ENCODE measurements at places on chromosomes 16 and 17.

DNA sequence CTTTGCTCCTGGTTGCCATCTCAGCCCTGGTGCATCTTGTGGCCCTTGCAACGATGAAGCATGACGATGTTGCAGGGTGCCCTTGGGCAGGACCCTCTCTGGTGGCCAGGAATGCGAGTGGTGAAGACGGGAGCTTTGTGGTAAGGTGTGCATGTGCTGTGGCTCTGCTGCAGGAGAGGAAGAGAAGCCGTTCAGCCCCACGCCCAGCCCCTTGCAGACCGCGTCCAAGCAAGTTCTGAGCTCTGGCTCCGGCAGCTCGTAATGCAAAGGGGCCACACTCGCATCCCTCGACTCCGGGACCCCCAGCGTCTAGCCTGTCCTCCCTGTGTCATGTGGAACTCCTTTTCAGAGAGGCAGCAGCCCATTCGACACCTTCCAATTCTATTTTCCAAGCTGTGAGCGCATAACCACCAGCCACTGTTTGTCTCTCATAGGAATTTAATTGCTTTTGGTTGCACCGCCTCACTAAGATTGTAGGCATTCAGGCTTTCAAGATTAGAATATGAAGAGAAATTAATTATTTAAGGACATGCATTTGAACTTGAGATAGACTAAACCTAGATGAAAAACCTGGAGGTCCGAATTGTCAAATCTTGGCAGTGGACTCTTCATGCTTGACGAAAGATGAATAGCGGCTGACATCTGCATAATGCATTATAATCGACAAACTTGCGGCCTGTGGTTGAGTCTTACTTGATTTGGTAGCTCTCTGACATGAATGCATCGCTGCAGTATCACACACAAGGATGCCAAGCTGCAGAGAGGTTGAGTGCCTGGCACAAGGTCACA lies 21.1 kb upstream of the KCNG4 start:
- no peak for DNase-seq

- no peak for DNase-seq
These were observed 354.0 kb downstream of the FOXL1 start for GRCh38 chr16:86932130-86932982.

- DNase-seq, result no peak
These were observed 7.5 kb upstream of the SLC35B1 start for GRCh38 chr17:49715216-49715615.

DNA sequence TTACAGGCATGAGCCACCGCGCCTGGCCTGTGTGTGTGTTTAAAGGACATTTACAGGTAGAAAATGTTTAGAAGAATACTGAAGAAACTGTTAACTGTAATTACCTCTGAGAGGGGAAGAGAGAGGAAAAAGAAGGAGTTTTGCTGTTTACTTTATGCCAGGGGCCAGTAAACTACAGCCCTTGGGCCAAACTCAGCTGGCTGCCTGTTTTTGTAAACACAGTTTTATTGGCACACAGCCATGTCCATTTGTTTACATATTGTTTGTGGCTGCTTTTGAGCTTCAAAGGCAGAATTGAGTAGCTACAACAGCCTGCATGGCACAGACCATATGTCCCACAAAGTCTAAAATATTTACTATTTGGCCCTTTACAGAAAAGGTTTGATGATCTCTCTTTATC lies 76.4 kb downstream of the GPR139 start:
- no peak for DNase-seq

- no peak for DNase-seq
These were observed 121.3 kb downstream of the TRIM37 start for GRCh38 chr17:58985367-58985766.

GRCh38 chr16:63323722-63324705 lies 1287.8 kb upstream of the CDH8 start:
- no peak for DNase-seq

DNA sequence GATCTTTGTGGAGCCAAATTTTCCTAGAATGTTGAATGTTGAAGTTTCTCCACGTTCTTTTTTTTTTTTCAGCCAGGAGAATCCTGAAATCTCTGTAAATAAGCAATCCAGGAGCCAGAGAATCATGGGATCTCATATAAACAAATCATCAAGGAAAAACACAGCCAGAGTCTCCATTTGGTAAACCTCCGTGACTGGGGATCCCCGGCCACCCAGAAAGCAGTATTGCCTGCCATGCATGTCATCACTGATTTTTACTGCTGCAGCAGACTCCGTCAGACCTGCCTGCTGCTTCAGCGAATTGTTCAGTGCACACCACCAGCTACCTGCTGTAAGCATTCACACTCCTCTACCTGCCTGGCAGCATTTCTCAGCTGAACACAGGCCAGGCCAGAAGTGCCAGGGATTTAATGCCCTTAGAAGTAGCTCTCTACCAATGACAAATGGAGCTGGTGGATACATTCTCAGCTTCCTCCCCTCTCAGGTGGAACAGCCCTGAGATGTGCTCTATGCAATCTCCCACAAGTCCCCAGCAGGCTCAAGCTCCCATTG lies 158.6 kb downstream of the CYLD start:
- no peak for DNase-seq

GRCh38 chr16:57734308-57734924 lies 1.2 kb upstream of the KATNB1 start:
- DNase-seq, result no peak

GRCh38 chr17:68346448-68346847 lies 55.2 kb downstream of the ARSG start:
- no peak for DNase-seq

DNA sequence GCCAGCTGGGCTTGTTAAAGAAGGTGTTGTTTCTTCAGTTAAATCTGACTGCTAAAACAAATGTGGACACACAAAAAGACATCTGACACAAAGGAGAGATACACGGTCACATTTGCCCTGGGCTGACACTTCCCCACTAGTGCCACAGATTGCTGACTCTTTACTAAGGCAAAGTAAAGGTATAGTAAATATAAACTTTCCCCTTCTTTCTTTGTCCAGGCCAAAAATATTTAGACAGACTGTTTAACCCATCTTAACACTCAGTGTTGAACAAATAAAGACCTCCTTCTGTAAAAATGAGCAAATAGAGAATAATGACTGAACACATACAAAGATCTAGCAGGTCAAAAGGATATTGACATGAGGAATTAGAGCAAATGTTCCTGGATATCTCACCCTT lies 58.4 kb downstream of the SCNN1G start:
- DNase-seq, result no peak

- no peak for DNase-seq
These were observed 20.6 kb upstream of the PIK3R6 start for GRCh38 chr17:8887834-8888703.

DNA sequence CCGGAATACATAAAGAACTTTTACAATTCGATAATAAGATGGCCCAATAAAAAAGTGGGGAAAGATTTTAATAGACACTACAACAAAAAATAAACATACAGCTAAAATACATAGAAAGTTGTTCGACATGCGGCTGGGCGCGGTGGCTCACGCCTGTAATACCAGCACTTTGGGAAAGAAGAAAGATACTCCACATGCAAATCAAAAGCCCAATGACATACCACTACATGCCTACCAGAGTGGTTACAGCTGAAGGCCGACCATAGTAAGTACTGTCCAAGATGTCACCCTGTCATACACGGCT lies 9.3 kb downstream of the PRCD start:
- no peak for DNase-seq

GRCh38 chr16:89445166-89445565 lies 45.2 kb downstream of the ANKRD11 start:
- DNase-seq, result no peak

All from tibial nerve (tissue), 4 donors.